Natural killer cell (primary cell): ENCODE measurements at places on chromosomes 1 and 21.

DNA sequence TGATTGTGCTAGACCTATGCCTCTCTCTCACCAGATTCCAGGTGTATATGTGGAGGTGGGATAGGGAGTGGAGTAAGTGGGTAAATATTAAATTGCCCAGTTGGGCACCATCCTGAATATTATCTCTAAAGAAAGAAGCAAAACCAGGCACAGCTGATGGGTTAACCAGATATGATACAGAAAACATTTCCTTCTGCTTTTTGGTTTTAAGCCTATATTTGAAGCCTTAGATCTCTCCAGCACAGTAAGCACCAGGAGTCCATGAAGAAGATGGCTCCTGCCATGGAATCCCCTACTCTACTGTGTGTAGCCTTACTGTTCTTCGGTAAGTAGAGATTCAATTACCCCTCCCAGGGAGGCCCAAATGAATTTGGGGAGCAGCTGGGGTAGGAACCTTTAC is at the start of gene FCER1A:
Gene FCER1A (plus strand): TSS at position 242 of the 400 bp plus-strand sequence. CDS start 29 bp downstream, at position 271.
- DNase-seq = no peak

- DNase-seq = no peak
Measured at GRCh38 chr1:41537788-41538351, 53.4 kb upstream of the EDN2 start.

DNA sequence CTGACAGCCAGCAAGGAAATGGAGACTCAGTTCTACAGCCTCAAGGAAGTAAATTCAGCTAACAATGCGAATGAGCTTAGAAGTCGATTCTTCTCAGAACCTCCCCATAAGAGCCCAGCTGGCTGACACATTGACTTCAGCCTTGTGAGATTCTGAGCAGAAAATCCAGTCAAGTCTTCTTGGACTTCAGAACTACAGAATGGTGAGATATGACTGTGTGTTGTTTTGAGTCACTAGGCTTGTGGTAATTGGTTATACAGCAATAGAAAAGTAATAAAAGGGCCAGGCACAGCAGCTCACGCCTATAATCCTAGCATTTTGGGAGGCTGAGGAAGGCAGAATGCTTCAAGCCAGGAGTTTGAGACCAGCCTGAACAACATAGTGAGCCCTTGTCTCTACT is 161.8 kb upstream of the IVNS1ABP start:
- DNase-seq = no peak

DNA sequence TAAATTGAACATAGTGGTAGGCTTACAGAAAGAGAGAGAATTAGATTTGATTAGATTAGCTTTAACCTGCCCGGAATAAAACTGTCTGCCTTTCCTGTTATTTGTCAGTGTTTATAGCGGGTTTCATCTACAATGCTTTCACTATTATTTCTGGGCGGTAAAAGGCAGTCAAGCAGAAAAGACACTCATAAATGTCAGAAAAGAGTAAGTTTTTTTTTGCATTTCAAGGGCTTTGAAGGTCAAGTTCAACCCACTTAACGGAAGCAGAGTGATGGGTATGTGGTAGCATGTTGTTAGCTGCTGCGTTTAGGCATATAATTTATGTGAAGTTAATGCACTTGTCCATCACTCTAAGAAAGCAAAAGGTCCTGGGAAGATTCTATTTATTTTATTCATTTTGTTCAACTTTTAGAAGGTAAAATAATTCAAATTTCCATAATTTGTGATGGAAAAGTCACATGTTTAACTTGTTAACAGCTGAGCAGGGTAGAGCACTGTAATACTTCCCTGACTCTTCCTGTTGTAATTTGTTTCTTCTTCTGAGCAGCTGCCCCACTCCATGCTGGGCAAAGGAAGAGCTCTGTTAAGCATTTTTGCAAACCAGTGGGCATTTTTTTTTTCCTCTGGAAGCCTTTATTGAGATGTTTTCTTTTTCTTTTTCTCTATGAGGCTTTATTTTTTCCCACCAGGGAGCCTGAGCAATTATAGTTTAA is 220.1 kb downstream of the ST6GALNAC3 start:
- no peak for DNase-seq

- DNase-seq = no peak
Measured at GRCh38 chr1:42684139-42684538, 1.9 kb downstream of the YBX1 start.
